ENCODE measurements at places on chromosomes 3 and 15.

GRCh38 chr3:13110678-13111116 is 37.5 kb upstream of the IQSEC1 start:
- DNase-seq, result no peak

DNA sequence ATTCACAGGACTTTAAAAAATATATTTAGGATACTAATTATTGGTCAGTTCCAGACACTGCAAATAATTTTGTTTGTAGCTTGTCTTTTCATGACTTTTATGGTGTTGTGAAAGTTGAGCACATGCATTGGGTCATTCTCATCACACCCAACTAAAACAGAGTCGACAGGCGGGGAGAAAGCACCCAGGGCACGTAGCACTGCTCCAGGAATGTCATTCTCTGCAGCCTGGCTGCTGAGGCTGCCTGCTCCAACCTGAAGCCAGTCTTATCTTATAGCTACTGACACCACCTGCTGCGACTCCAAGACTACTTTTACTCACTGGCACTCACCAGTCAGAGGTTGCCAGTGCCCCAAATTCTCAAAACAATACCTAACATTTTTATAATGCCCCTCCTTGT is 56.9 kb downstream of the ACAD9 start:
- DNase-seq, result no peak

GRCh38 chr15:93176065-93176464 is 87.1 kb upstream of the RGMA start:
- DNase-seq, result no peak

GRCh38 chr15:48888836-48889235 is 10.9 kb downstream of the EID1 start:
- DNase-seq, result no peak

- no peak for DNase-seq
Measured at GRCh38 chr3:99248130-99248529, 346.6 kb upstream of the DCBLD2 start.

GRCh38 chr3:46395766-46396530 is 10.9 kb downstream of the CCR5AS start:
- no peak for DNase-seq
